EH (cell line): ENCODE measurements at places on chromosomes 4 and X.

GRCh38 chrX:120029354-120029753, 48.1 kb downstream of the RHOXF2B start:
- DNase-seq, result no peak

GRCh38 chr4:182809417-182810102, 107.6 kb downstream of the DCTD start:
- DNase-seq, result peak; percentile 6

- peak; percentile 73 for DNase-seq
Observed at GRCh38 chr4:28518561-28519165, 1658.0 kb downstream of the STIM2 start.

DNA sequence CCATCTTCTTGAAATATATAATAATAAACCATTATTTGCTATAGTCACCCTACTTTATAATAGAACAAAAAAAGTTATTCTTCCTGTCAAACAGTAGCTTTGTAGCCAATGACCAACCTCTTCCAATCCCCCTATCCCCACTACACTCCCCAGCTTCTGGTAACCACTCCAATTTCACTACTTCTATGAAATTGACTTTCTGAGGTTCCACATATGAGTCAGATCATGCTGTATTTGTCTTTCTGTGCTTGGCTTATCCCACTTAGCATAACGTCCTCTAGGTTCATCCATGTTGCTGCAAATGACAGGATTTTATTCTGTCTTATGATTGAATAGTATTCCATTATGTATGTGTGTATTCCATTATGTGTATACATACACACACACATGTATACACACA, 809.7 kb upstream of the NDST4 start:
- DNase-seq, result no peak

DNA sequence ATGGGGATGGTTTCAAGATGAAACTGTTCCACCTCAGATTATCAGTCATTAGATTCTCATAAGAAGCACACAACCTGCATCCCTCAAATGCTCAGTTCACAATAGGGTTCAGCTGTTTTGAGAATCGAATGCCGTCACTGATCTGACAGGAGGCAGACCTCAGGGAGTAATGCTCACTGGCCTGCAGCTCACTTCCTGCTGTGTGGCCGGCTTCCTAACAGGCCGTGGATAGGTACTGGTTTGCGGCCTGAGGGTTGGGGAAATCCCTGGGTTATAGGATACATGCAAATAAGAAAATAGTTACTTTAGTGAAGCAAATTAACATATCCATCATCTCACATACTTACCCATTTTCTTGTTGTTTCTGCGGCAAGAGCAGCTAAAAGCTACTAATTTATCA, 160.4 kb downstream of the MAD2L1 start:
- DNase-seq, result no peak

DNA sequence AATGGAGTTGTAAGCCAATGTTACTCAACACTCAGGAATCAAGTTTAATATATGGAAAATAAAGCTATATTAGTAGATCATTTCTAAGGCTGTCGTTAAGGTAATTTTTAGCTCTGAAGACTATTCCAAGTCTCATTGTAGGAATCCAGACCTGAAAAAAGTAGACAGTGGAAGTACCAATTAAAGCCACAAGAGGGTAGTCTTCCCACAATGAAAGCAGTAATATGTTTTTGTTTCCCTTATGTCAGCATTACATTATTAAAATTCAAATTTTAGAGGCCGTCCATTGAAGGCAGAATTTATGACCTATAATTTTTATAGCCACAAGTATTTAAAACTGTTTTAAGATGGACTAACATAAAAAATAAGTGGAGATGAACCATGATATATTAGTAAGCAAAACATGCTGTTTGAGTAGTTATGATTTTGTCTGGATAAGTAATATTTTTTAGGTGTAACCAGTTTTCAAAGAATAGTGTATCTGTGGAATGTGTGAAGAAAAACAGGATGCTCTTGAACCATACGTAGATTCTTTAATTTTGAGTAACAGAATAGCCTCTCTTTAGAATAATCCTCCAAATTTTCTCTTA, 372.6 kb upstream of the TECRL start:
- peak; percentile 34 for DNase-seq

DNA sequence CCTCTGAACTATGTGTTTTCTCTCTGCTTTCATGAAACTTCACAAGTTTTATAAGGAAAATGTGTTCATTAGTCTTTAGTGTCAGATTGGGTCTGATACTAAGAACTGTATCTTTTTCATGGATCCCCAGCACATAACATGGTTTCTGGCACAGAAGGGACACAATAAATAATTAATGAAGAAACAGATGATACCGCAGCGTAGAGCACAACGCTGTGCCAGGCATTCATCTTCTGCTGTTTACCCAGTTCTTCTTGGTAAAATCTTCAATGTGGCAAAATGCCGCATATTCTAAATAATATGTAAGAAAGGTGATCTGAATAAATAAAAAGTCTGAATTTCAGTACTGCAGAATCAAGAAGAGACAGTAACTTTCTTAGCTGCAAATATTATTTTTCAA, 12.3 kb downstream of the SCARB2 start:
- no peak for DNase-seq

- peak; percentile 72 for DNase-seq
Observed at GRCh38 chr4:169621731-169622492, 1.5 kb downstream of the CLCN3 start.
